ENCODE measurements at places on chromosomes 7 and 10.

DNA sequence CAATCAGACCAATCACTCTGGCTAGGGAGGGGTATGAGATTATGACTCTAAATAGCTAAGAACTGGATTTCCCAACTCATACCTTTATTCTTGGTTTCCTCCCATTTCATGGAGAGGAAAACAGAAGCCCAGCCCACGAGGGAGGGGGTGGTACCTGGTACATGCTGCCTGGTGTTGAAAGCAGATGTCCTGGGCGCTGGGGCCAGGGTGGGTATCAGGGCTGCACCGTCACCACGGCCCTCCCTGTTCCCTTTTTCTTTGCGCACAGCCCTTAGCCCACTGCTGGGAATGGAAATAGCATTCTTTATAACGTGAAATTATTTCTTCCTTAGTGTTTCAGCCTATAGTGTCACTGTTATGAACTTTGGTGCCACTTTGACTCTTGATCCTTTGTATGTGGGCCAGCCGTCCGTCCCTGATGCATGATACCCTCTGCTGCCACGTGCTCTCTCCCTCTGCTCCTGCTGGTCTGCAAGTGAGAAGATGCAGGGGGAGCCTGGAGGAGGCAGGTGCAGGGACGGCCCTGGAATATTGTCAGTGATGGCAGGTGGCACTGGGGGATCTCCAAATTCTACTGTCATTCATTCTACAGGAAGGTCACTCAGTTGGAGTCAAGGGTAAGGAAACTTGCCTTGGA is 158.5 kb downstream of the CDH23 start:
- DNase-seq, result no peak

DNA sequence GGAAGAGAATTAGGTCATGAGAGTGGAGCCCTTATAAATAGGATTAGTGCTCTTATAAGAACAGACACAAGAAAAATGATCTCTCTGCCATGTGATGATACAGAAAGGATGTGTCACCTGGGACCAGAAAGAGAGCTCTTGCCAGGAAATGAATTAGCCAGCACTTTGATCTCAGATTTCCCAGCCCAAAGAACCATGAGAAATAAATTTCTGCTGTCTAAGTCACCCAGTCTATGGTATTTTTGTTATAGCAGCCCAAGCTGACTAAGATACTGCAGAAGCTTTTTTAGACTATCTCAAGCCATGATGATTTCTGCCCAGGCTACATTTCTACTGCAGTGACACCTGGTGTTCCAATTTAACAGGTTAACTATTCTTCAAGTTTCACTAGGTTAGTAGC is 84.8 kb downstream of the RSU1 start:
- no peak for DNase-seq

- DNase-seq, result no peak
These were observed 22.3 kb upstream of the WDR11 start for GRCh38 chr10:120828763-120829319.

GRCh38 chr10:25907261-25907660 is 26.8 kb upstream of the MYO3A start:
- no peak for DNase-seq

DNA sequence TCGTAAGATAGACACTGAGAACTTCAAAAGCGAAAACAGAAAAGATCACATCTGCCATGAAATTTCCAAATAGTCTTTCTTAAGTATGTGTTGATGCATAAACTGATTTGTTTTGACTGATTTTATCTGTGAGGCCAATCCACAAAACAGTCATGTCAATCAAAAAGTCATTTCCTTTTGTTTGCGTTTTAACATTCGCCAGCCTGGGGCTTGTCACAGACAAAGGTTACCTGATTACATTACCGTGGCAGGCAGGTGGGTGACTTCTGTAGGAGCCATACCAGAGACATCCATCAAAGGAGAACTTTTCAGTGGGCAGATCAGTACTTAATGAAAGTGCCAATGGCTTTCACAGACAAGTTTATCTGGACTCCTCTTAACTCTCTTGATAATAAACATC is 45.5 kb upstream of the BET1 start:
- no peak for DNase-seq

DNA sequence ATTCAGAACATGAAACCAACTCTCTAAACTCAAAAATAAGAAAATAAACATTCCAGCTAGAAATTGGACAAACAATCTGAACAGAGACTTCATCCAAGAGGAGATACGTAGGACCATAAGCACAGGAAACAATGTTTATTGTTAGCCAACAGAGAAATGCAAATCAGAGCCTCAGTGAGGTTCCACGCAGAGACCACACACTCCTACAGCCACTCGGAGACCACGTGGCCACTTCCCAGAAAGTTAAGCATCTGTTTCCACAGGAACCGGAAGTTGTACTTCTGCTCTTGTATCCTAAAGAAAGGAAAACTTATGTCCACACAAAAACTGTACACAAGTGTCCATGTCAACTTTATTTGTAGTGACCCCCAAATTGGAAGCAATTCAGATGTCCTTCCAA is 214.8 kb downstream of the MGMT start:
- no peak for DNase-seq

GRCh38 chr7:33922820-33923219 is 17.5 kb downstream of the BMPER start:
- no peak for DNase-seq

GRCh38 chr7:116433246-116433645 is 66.3 kb upstream of the CAV2 start:
- no peak for DNase-seq

GRCh38 chr10:131300508-131300907 is 11.0 kb downstream of the TCERG1L start:
- DNase-seq, result no peak

GRCh38 chr10:60960913-60961312 is 16.9 kb upstream of the RHOBTB1 start:
- DNase-seq, result no peak

DNA sequence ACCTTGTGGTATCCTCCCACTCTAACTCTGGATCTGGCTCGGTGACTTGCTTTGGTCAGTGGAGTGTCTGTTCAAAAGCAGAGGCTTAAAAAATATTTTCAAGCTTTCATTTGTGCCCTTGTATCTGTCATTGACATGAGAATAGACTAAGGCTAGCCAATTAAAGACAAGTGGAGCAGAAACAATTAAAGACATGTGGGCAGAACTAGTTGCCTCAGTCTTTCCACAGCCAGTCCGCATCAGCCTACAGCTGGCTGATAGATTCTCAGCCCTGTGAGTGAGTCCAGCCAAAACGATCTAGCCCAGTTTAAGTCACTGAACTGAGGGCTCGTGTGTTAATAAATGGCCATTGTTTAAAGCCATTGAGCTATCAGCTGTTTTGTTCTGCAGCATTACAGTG is 185.2 kb upstream of the DGKB start:
- no peak for DNase-seq

DNA sequence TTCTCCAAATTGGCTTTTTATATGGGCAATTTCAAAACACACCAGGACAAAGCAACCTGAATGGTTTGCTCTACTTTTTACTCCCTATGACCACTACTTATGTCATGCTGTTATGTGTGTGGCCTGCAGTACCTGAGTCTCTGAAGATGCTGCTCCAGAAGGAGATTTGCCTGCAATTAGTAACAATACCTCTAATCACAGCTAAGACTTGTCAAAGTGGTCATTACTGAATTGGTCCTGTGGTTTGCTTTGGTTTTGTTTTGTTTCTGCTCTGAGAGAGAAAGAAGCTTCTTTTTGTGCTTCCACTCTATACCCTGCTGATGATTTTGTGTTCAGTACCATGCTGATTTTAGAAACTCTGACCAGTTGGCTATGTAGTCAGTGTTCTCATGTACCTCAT is 25.5 kb downstream of the HGF start:
- no peak for DNase-seq

- DNase-seq, result no peak
These were observed 297.3 kb upstream of the PRKCQ start for GRCh38 chr10:6877336-6877721.

DNA sequence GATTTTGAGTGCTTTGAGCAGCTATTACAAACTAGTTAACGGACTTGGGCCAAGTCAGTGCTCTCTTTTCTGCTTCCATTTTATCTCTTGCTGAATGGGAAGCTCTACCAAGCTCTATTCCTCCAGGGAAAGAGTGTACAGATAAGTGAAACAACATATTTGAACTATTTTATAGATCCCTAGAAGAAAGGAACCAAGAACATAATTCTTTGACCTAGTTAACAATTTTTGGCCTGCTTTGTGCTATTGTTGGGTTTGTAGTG is 244.8 kb downstream of the PRKG1 start:
- no peak for DNase-seq

DNA sequence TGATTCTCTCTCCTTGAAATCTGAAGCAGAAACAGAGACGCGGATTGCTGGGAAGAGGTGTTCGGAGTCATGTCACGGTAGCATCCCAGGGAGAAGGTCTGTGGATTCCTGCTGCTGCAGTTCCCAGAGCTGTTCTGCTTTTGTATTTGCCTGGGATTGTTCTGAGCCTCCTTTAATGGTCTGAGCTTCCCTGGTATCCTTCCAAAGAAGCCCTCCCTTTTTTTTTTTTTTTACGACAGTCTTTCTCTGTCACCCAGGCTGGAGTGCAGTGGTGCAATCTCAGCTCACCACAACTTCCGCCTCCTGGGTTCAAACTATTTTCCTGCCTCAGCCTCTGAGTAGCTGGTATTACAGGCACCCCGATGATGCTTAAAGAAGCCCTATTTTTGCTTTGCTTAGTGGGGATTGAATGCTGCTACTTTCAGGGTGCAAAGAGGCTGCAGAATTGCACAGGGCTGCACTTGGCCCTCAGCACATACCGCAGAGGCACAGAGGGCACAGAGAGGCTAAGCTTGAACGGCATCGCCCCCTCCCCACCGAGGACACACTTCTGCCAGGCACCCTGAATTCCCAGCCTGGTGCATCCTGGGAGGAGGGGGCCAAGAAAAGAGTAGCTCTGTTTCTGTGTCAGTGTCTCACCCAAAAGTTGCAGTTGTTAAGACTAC is 208.6 kb upstream of the GALNT17 start:
- DNase-seq, result no peak

GRCh38 chr7:115085421-115085820 is 163.5 kb downstream of the MDFIC start:
- no peak for DNase-seq

- no peak for DNase-seq
These were observed 77.2 kb downstream of the DYNC2I1 start for GRCh38 chr7:158933468-158934139.

DNA sequence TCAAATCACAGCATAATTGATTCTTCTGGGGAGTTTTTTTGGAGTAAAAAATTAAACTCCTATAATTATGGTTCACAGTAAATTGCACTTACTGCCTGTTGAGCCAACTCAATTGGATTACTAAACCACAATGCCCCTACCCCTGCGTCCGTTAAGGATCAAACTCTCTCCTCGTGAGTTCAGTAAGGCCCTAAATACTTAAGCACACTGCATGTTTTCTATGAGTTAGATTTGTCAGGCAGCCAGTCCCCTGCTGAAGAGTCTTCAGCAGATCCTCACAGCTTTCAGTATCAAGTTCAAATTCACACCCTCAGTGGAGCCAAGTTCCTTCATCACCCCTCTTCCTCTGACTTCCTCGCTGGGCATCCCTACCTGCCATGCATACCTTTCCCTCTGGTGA is 275.0 kb upstream of the BMPER start:
- no peak for DNase-seq

Measured in WTC11 (cell line).